Effector memory CD4-positive, alpha-beta T cell (primary cell): ENCODE measurements at places on chromosomes 1 and 21.

GRCh38 chr1:39132505-39133339 is 71.8 kb upstream of the MACF1 start:
- no peak for DNase-seq

DNA sequence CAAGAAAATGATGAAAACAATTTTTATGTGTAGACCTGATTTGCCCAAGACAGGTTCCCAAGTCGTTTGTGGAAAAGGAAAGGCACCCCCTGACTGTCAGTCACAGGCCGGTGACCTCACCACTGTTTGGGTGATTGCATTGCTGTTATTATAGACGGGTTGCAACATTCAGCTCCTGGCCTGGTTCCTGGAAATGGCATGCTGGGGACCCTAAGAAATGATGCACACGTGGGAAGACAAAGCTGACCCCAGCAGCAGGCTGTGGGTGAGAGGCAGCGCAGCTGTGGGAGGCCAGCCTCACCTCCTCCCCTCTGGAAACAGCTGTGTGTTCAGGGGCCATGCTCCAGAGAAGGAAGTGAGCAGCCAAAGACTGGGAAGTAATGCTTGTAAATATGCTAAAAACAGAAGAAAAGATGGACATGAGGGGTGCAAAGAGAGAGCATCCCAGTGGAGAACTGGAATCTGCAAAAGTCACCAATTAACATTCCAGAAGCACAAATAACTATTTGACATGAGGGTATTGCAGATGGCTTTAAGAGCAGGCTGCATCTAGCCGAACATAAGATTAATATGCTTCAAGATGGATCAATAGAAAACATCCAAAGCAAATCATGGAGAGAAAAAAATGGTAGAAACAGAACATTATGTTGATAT is 23.4 kb upstream of the ABCG1 start:
- DNase-seq, result no peak

DNA sequence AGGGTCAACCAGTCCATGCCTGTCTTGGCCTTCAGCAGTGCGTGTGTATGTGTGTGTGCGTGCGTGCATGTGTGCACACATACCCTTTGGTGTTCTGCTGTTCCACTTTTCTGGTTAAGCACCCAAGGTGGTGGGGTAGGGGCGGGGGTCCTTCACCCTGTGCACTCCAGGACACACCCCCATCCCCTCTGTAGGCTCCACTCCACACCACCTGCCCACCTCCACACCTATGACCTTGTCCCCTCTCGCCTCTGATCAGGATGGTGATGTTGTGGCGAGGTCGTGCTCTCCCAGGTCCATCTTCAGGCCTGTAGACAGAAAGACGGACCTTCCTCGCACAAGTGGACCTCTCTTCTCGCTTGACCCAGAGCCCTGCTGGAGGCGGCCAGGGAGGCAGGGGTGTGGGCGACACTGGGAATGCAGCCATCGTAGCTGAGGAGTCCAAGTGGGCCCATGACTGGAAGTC is 44.6 kb downstream of the WDR4 start:
- DNase-seq, result no peak

DNA sequence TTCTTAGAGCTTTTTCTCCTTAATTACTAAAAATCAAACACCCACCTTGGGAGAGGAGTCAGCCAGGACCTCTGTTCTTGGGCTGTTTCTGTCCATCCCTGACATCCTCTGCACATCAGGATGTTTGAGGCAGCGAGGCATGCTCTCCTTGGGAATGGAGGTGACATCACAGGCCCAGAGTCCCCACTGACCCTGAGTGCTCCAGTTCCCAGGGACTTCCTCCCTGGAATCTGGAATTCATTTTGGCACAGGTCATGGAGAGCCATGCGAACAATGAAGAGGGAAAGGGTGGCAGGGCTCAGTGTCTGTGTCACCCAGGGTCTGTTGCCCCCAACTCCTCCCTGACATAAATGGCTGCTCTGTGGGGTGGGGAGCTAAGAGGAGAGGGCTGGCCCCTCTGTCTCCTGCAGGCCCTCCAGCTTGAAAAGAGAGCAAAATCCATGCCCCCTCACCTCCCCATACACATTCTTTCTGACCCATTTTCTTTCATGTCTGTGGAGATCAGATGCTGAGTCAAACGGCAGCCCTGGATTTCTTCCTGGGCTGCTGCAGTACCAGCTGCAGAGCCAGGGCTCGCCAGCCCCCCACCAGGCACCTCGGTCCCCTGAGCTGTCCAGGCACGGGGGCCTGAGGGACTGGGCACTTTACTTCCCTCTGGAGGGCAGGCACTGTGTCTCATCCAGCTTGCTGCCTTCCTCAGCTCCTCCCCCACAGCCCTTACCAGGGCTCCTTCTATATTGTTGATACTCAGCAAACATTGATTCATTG is 102.0 kb downstream of the NMNAT2 start:
- no peak for DNase-seq

GRCh38 chr1:32773764-32774463 is 43.2 kb downstream of the YARS1 start:
- DNase-seq, result no peak
